ENCODE measurements at places on chromosomes 5 and 9.
A peak's percentile ranks its signal among the peaks of the same experiment; 100 is the strongest.

GRCh38 chr9:98572054-98572627 lies 136.6 kb downstream of the GABBR2 start:
- no peak for DNase-seq

- no peak for DNase-seq
Observed at GRCh38 chr9:71886541-71886940, 24.5 kb downstream of the ABHD17B start.

GRCh38 chr5:125394661-125395280 lies 648.3 kb upstream of the ZNF608 start:
- no peak for DNase-seq

DNA sequence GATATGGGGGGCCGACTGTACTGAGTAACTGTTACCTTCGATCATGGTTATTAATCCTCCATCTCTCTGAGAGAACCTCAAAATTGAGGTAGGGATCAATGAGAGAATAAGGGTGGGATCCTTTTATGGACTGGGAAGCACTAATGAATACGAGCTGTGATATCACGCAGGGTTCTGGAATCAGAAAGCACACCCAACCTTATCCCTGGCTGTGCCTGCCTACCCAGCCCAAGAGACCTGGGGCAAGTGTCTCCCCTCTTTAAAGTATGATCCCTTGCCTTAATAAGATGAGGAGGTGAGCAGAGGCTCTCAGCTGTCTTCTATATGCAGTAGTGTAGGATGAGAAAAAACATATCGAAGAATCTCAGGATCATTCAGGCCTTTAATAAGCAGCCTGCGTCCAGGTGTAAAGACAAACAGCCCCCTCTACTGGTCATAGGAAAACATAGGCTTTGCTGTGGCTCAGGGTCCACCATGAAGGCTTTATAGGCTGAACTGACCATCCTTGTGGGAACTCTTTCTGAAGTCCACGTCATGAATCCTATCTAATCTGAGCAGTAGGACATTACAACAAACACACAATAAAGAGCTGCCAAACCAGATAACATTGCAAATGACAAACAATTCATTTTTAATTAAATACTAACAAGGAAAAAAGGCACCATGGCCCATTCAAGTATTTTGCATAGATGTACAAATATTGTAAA lies 16.8 kb downstream of the NIPAL4 start:
- peak; percentile 56 for DNase-seq

- DNase-seq: no peak
Observed at GRCh38 chr9:35508069-35508468, 18.2 kb downstream of the RUSC2 start.

DNA sequence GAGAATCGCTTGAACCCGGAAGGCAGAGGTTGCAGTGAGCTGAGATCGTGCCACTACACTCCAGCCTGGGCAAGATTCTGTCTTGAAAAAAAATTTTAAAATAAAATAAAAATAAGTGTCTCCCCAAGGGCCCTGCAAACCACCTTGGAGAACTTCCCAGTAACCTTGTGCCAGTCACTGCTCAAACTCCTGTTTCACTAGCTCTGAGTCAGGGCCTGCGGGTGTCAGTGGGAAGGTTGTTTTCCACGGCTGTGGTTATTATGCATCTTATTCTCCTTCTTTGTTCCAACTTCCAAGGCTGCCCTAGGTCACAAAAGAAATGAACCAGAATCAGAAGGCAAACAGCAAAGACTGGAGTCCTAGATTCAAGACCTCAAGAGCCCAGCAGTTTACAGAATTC lies 246.7 kb downstream of the ADAMTSL1 start:
- no peak for DNase-seq

- no peak for DNase-seq
Observed at GRCh38 chr5:4019009-4019769, 423.6 kb downstream of the IRX1 start.

GRCh38 chr5:91434348-91434747 lies 51.2 kb upstream of the ARRDC3 start:
- DNase-seq: no peak

DNA sequence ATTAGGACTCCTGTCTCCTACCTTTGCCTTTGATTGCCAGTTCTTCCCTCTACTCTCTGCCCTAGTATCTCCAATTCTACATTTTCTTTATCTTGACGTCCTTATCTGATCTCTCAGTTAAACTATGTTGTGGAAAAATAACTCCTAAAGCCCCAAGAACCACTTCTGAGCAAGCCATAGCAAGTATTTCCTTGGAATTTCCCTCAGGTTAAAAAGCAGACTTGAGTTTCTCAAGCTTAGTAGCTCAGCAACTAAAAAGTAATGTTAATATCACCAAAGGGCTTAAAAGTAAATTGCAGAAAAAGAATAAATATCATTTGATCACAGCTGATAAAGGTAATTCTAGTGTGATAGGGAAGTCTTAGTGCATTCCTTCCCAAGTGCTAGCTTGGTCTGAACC lies 13.2 kb upstream of the HSPB3 start:
- DNase-seq: no peak

DNA sequence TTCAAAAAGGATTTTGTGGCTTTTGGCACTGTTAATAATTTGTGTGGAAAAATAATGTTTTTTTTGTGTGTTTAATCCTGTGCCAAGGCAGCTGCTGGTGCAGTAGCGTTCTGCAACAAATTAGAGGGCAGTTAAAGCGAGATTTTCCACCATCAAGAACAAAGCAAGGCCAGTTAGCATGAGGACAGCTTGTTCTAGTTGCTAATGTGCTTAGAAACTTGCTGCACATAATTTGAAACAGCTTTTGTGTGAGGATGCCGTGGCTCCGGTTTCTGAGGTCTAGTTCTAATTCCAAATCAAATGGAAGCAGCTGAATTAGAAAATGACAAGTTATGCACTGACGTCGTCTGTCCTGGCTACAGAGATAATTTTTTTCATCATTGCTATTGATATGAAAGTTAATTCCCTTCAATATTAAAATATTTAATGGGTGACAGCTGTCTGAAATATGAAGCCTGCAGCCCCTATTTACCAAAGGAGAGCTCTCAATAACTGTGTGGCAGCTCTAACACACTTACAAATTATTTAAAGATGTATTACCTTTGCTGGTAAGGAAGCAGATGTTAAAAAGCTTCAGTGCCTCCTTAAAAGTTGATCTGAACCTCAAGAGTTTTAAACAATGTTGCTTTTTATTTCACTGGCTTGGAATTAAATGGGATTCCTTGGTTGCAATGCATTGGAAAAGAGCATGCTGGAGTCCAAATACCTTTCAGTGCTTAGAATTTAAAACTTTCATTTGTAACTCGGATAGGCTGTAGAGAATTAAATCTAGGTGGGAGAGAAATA lies 128.6 kb downstream of the SPATA31D1 start:
- DNase-seq: peak; percentile 51

DNA sequence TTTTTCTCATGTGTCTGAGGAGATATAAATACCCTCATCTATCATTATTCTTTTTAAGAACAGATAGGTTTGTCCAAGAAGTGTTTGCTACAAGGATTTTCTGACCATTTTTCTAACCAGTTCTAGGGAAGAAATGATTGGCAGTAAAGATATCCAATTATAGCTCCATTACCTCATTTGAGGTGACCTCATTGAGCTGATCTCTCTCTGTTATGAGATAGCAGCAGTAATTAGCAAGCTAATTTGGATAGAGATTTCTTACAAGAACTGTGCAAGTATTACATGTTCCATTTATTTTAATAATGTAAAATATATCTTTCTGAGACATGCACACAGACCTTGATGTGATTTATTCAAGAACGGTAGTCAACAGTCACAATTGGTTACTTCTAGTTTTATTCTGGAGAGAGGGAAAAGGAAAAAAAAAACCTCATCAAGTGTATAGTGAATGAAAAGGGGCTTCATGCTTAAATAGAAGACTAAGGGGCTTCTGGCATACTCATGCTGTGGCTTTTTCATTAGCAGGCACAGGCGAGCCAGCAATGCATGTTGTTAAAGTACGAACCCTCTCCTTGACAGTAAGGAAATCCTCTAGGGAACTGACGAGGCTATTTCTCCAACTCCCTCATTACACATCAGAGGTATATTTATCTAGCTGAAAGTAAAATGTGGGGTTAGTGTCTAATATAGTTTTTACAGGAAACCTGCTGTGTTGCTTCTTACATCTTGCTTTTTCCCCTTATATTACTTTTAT lies 127.3 kb downstream of the NUDT12 start:
- DNase-seq: no peak

- no peak for DNase-seq
Observed at GRCh38 chr9:131707733-131708157, 32.1 kb downstream of the RAPGEF1 start.

GRCh38 chr9:35604578-35605350 lies at the start of gene TESK1:
TESK1 (plus strand) TSS chr9:35605262; CDS start chr9:35605620, 358 bp downstream.
- no peak for DNase-seq

DNA sequence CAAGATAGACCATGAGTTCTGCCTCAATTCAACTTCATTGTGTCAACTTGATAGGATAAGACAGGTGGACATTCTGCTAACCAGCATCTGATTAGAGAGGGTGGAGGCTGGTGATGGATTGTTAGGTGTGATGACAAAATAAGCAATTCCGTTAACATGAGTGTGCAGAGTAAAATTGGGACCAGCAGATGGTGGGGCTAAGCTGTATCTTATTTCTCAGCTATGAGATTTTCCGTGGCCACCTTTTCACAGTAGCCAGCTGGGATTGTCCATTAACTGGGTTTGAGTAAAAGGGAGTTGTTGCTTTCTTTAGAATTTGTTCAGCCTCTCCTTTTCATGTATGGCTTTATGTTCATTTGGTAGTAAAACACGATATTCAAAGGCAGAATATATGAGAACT lies 28.8 kb upstream of the TAL2 start:
- no peak for DNase-seq

GRCh38 chr9:19281801-19282200 lies 51.3 kb downstream of the DENND4C start:
- DNase-seq: no peak

- DNase-seq: no peak
Observed at GRCh38 chr9:133359399-133360175, 3.2 kb downstream of the SURF2 start.

DNA sequence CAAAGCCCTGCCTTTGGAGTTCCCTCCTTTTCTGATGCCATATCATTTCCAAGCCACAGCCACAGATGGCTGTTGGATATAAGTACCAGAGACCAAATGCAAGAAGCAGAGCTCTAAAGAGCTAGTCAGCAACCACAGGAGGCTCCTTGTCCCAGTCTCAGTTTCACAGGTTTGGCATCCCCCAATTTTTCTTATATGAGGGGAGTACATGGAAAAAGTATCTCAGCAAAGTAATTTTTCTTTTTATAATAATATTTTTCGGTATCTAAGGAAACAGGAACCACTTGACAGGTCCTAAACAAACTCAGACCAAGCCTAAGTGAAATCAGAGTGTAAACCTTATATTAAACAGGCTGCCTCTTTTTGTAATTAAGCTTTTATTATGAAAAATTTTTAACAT lies 20.1 kb downstream of the GZMK start:
- DNase-seq: no peak

- DNase-seq: no peak
Observed at GRCh38 chr5:169003721-169004541, 297.0 kb downstream of the SLIT3 start.

DNA sequence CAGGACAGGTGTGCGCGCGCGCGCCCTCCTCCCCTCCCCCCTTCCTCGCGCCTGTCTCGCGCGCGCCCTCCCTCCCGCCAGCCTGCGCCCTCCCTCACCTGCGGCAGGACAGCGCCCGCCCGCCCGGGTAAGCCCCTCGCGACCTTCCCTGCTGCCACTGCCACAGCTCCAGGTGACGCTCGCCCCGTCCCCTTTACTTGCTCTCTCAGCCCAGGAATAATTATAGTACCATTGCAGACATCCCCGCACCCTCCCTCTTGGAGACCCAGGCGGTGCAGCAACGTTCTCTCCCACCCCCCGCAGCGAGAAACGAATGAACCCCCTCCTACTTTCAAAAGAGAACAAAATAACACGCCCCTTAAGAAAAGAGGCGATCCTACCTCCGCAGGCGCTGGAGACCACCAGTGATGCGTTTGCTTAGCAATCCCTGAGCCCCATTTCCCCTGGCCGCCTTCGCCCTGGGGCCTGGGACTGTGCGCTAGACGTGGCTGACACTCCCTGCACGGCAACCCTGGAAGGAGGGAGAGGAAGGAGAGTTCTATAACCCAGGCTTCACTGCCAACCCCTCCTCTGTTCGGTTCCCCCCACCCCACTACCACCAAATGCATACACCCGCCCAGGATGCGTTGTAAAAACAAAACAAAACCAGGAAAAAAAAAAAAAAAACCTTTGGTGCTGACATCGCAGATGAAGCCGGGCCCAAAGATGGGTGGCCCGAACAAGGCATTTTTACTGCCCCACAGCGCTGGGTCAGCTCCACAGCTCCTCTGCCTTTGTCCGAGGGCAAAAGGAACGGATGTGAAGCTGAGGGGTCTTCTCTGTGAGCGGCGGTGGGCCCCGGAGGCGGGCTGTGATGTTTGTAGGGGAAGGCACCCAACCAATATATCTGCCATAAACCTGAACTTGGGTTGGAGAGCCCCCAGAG lies 5.6 kb upstream of the PURA start:
- DNase-seq: no peak

GRCh38 chr5:89083791-89084190 lies 200.8 kb upstream of the MEF2C start:
- DNase-seq: peak; percentile 20

GRCh38 chr9:3920604-3921582 lies 379.0 kb downstream of the GLIS3 start:
- no peak for DNase-seq

DNA sequence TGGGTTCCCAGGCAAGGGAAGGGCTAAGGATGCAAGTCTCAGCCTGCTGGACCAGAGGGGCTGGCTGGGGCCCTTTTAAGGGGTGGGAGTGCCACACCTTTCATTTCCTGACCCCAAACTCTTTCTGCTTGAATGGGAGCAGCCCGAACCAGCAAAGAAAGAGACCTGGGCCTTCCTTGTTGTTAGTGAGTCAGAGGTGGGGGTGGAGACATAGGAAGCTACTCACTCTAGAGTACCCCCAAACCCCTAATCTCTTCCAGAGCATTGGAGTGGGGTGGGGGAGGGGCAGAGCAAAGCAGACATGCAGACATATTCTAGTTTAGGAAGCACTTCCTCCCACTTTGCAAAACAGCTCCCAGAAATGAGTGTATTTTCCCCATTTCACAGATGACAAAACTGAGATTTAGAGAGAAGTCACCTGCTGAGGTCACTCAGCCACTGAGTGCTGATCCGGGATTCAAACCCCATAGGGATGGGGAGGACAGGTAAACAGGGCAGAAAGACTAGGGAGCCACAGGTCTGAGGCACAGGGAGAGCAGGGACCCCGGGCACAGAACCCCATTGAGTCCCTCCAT lies 6.0 kb upstream of the AQP3 start:
- DNase-seq: no peak

GRCh38 chr5:7269591-7270274 lies 126.2 kb upstream of the ADCY2 start:
- DNase-seq: no peak

DNA sequence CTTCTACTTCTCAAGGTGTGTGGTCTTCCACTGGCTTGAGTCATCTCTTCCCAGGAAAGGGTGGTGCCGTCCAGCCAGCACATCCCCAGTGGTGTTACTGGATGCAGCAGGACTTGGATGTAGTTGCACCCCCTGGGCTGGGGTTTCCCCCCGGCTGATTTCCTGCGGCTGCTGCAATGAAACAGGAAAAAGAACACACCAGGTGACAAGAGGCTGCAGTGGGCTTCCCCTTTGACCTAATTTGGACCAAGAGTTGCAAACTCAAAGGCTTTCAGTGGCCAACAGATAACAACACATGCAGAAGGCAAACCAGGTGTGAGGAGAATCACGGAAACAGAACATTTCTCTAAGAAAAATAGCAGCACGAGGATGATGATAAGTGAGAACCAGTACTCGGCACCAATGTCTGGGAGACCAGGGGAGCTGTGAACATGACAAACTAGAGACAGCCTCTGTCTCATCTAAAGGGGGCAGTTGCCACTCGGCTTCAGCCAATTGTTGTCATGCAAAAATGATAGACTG lies 83.7 kb downstream of the PDE6A start:
- no peak for DNase-seq

- DNase-seq: no peak
Observed at GRCh38 chr9:4180907-4181605, 118.8 kb downstream of the GLIS3 start.

All from HFF-Myc (cell line).